ENCODE measurements at places on chromosomes 2 and 18. TPM values are rescaled to one million over a fixed set of nuclear protein-coding genes. Genes with fewer than 3 reads are reported as not detected.
A peak's percentile ranks its signal among the peaks of the same experiment; 100 is the strongest.

The C2orf81 gene
- 1.3 TPM for total RNA-seq

The SPATA3 gene
- not detected for total RNA-seq

DNA sequence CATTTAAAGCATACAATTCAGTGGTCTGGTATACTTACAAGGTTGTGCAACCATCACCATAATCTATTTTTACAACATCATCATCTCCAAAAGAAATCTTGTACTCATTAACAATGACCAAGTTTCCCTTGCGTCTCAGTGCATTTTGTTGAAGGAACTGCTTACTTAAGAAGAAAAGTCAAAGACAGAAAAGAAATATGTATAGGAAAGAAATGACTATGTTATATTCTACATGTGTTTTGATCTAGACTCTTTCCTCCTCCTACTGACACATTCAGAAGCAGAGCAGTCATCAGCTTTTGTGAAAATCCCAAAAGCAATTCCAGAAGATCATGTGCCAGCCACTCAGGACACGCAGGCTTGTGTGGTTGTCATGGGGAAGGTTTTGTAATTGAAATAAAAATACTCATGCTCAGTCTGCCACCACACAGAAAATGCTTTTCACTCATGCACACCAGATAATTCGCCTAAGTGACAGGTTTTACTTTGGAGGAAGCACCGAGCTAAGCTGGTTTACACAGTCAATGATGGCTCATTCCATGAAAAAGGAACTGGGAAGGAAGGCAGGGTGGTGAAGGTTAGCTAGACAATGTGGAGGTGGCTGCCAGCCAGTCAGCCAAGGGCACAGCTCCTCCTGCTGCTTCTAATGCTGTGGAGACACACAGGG is 158.5 kb upstream of the REV1 start:
- DNase-seq, result no peak

DNA sequence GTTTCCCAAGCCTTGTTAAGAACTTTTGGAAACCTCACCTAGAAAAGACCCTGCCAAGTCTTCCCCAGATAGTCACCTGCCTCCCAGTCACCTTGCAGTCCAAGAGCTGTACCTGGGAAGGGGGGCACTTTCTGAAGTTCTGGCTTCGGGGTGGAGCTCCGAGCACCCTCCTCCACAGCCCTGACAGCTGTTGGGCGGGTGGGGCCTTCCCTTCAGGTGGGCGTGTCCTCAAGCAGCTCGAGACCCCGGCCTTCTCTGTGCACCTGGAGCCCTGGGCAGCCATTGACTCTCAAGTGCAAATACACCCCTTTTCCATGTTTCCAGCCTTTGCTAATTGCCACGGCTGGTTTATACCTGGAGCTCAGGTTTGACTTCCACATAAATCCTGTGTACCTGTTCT is 37.0 kb upstream of the IGFBP5 start:
- no peak for DNase-seq

- no peak for DNase-seq
These were observed 497.2 kb downstream of the THSD7B start for GRCh38 chr2:137262594-137262993.

- peak; percentile 8 for DNase-seq
These were observed 815 bp downstream of the GMCL1 start for GRCh38 chr2:69830045-69830905.

DNA sequence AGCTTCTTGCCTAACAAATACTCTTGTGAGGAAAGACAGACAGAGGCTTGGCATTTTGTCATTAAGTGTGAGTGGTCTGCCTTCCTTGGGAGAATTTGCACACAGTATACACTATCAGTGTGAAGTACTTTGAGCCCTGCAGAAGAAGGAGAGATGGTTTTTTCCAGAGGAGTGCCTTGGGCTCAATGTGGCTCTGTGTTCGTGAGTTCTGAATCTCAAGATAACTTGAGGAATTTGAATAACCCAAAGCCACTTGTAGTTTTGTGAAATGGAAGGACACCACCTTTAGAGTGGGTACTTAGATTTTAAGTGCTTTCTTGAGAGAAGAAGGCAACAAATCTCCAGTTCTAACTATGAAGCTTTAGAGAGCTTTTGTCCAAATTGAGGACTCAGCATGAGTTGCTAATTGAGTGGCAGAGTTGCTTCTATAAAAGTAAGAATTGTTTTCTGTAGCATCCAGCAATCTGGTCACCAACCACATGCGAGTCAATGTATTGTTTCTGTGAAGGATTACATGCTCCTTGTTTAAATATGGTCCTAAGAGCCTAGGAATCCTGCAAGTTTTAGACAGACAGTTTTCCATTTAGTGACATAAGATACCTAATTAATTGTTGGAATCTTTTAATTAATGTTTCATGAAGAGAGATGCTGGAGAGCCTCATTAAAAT is 68.3 kb downstream of the BABAM2 start:
- DNase-seq, result no peak

DNA sequence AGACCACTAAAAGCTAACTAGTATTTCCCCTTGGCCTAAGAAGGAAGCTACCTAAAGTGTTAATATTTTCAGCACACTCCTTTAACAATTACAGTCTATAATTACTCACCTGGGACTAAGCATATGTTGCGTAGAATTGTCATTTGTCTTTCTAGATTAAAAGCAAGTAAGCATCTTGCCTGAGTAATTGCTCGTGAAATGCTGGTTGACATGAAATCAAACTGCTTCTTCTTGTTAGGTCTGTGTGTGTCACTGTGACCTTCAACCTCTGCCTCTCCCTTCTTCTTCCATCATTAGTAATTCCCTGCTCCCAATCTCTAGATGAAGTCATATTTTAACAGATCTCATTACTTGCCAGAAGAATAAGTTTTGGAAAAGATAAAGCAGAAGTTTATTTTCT is 212.2 kb downstream of the XIRP2 start:
- no peak for DNase-seq

DNA sequence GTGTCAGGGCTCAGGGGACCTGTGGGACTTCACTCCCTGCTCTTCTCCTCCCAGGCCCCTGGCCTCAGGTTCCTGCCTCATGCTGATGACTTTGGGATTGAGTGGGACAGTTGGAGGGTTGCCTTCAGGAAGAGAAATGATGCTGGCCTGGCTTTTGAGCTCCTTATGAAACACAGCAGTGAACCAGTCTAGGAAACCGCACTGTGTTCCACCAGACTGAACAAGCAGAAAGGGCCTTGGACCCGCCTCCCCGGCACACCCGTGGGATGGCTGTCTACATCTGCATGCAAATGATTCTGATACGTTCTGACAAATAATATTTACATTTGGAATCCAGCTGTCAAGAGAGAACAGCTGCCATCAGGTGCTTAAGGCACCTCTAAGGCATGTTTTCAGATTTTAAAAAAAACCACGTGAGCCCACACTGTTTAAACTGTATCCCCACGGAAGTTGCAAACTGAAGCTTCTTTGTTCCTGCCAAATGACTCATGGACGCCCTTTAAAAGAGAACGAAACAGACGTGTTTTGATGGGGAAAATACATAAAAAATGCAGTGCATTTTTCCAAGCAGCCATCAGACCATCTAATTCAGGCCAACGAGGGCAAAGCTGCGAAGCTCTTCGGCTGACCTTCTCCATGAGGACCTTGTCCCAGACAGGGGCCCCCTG is 27.6 kb upstream of the ASAP2 start:
- no peak for DNase-seq

Data from activated T-cell treated with anti-CD3 and anti-CD28 coated beads, Interleukin-2, amount 50 U/mL, for 4 hours (primary cell).